Activated CD4-positive, alpha-beta T cell treated with anti-CD3 and anti-CD28 coated beads for 24 hours (primary cell): ENCODE measurements at places on chromosomes 16 and 17.

DNA sequence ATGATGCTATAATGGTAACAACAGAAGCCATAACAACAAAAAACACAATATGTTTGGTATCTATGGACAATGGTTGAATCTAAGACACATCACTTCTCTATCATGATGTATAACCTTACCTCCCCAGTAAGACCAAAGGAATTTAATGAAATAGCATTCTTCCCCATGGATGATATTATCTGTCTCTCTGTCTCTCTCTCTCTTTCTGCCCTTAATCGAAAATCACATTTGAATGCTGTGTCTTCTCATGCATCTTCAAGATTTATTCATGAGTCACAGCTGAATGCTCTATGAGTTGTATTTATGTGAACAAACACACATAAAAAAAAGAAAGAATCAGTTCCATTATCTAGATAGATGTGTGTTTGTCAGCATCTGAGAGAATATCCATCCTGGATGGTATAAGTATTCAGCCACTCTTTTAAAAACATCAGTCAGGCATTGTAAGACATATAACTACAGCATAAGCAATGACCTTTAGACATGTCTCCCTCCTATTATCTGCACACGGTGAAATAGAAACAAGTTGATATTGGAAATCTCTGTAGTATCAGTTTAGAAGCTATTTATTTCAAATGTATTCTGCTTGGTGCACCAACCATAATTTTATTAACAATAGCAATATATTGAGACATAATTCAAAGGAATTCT is 433.3 kb downstream of the TOX3 start:
- DNase-seq: no peak

- no peak for DNase-seq
Measured at GRCh38 chr16:69611103-69611640, 45.4 kb downstream of the NFAT5 start.

DNA sequence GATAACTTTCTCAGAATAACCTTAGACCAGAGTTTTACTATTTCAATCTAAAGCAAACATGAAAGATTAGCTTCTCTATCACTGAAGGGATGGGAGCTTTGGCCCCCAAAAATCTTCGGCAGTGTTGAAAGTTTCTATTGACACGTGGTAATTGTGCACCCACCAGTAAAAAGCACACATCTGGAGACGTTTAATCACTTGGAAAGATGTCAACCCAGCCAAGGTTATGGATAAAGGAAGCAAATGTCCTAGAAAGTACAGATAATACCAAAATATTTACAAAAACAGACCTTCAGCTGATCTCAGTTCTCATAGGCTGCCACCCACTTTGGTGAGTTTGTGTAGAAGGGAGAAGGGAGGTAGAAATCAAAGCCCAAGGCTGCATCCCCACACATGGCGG is 5.3 kb downstream of the MYCBPAP start:
- no peak for DNase-seq

- no peak for DNase-seq
Measured at GRCh38 chr17:1946021-1946932, 78.9 kb downstream of the RTN4RL1 start.

DNA sequence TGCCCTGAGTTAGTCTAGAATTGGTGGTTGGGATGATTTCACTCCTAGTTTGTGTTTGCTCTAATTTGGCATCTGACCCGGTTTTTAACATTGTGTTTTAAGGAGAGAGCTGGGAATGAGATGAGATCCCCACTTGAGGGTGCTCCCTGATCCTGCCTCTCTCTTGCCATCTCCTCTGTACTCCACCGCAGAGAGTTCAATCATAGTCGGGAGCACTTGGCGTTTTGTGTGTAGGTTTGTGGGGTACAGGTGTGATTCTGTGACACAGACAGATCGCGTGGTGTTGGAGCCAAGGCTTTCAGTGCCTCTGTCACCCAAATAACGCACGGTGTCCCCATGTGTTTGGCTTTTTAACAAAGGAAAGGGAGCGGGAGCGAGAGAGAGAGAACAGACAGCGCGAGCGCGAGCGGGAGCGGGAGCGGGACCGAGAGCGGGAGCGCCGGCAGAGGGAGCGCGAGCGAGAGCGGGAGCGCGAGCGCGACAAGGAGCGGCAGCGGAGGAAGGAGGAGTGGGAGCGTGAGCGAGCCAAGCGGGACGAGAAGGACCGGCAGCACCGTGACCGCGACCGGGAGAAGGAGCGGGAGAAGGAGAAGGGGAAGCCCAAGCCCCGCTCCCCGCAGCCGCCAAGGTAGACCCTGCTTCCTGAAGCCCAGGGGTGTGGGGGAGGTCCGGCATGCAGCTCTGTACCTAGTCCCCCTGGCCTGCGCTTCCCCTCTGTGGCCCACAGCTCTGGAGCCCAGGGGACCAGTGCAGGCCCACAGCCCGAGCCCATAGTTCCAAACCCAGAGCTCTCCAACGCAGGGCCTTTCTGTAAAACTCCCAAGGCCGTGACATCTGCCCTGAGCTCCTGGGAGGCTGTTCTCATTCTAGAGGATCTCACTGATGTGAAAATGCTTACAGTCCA is 27.2 kb upstream of the IL17C start:
- no peak for DNase-seq

GRCh38 chr16:14284930-14285512 is 213.9 kb downstream of the MRTFB start:
- DNase-seq: no peak

DNA sequence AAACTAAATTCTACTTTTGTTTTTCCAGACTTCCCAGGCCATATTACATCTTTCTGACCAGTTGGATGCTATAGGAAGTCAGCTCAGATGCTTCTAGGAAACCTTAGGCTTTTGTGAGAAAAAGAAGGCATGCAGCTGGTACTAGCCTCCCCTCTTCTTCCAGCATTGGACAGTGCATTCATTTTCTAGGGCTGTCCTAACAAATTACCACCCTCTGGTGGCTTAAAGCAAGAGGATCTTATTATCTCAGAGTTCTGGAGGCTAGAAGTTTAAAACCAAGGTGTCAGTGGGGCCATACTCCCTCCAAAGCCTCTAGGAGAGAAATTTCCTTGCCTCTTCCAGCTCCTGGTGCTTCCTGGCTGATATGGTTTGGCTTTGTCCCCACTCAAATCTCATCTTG is 467.8 kb downstream of the SLC39A11 start:
- DNase-seq: no peak

- no peak for DNase-seq
Measured at GRCh38 chr16:52861614-52862022, 191.1 kb downstream of the CHD9NB start.
